ENCODE measurements at places on chromosomes 2 and 18.

DNA sequence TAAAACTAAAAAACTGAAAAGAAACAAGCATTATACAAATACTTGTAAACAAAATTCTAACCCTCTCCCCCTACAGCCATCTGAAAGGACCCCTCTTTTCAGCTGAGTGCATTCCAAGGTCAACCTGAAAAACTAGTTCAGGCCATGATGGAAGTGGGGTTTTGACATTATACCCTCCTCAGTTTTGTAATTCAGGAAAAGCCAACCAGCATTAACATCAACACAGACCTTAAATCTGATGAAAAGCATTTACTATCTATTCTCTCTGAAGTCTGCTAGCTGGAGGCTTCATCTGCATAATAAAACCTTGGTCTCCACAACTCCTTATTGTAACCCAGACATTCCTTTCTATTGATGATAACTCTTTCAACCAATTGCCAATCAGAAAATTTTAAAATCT lies 302.2 kb downstream of the CNTNAP5 start:
- no peak for DNase-seq

DNA sequence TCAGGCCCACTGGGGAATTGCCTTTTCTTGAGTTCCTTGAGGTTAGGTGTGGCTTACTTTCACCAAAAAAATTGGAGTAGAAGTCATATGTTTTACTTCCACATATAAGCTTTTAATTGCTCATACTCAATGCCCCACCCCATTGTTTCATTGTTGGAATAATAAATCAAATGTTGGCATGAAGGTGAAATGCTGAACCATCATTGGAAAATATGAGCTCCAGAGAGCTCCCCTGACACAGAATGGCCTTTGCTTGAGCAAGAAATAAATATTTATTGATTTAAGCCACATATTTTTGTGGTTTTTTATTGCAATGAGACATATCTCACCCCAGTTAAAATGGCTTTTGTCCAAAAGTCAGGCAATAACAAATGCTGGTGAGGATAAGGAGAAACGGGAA lies 167.3 kb upstream of the SRD5A2 start:
- DNase-seq, result no peak

DNA sequence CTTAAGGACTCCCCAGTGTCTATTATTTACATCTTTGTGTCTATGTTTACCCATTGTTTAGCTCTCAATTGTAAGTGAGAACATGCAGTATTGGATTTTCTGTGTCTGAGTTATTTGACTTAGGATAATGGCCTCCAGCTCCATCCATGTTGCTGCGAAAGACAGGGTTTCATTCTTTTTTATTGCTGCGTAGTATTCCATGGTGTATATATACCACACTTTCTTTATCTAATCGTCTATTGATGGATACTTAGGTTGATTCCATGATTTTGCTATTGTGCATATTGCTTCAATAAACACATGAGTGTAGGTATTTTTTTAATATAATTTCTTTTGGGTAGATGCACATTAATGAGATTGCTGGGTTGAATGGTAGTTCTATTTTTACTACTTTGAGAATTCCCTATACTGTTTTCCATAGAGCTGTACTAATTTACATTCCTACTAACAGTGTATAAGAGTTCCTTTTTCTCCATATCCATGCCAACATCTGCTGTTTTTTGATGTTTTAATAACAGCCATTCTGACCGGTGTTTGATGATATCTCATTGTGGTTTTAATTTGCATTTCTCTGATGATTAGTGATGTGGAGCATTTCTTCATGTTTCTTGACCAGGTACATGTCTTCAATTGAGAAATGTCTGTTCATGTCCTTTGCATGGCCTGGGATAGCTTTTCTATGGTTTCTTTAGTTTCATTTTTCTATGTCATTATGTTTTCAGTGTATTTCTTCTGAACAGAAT lies 21.8 kb downstream of the MTCL1 start:
- no peak for DNase-seq

GRCh38 chr2:44778671-44779476 lies 162.6 kb upstream of the SIX3 start:
- DNase-seq, result no peak

DNA sequence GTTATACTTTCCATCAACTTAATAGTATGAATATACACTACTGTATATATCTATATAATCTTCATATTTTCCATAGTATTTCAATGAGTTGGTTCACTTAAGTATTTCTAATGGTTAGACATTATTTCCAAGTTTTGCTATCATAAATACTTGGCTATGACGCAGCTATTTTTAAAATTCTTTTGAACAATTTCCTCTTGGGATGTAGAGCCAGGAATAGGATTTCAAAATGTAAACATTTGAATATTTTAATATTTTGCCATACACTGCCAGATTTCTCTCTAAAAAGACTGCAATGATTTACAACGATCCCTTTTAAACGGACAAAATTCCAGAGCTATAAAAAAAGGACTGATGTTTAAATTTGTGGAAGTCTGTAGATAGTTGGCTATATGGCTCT lies 95.6 kb downstream of the NUP35 start:
- no peak for DNase-seq

- no peak for DNase-seq
Observed at GRCh38 chr2:235668782-235669181, 174.9 kb downstream of the AGAP1 start.

- no peak for DNase-seq
Observed at GRCh38 chr18:74789078-74789477, 191.4 kb downstream of the ZNF407 start.

DNA sequence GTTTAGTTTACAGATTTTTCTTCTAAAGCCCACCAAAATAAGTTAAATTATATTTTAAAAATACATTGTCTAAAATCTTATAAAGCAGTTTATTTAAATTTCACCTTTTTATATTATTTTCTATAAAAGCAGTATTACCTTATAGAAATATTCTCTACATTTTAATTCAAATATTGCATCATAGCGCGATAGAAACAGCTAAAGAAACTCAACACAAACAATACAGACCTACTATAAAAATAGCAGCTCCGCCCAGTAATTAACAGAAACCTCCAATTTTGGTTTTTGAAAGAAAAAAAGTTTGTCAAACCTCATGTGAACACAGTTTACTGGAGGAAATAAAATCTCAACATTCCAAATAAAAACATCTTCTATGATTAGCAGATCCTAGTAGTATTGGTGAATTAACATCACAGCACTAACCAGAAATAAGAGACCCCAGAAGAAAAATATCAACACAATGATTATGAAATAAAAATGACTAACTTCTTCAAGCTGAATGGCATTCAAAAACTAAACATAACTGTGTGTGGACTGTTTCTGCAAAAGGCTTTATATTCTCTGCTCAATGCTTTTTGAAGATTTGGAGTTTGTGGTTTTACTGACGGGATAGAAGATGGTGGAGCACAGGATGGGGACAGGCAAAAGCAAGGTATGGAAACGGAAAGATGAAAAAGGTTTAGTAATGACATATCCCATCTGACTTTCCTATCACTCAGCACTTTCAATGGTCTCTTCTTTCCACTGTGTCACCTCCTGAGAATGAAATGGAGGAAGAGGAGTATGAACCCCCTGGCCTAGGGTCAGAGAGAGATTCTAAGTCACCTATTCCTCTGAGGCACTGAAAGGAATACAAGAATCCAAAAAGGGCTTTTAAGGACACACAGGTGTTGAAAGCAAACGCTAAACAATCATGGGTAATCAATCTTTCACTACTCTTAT lies 17.5 kb downstream of the MAP4K3 start:
- DNase-seq, result no peak

DNA sequence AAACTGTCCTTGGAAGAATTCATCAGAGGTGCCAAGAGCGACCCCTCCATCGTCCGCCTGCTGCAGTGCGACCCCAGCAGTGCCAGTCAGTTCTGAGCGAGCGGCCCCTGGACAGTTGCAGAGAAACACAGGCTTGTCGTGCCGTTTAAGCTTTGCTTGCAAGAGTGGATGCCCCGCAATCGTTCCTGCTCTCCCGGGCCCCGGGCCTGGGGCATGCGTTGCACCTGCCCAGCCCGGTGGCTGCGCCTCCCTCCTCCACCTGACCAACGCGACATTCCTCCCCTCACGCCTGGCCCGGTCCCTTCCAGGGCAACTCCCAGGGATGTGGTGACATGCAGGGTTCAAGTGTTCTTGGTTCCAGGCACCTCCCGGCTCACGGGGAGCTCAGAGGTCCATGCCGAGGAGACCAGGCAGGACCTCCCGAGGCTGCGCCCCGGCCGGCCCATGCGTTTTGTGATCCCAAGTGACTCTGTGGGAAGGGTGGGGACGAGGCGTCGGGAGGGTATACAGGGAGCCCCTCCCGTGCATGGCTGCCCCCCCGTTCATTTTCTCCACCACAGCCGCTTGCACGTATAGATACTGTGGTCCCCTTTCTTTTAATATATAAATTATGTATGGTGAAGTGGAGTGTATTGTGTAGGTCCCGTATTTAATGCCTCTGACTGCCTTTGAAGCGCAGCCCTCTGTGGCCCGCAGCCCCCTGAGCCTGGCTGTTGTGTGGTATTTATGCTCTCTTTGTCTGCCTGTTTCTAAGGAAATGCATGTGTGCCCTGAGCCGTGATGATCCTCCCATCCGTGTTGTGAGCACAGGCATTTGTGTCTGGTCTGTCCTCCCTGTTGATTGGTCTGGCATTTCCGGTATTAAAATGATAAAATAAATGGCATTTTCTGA lies 21.2 kb downstream of the ODC1 start:
- DNase-seq, result no peak

- DNase-seq, result no peak
Observed at GRCh38 chr2:112904883-112905282, 6.1 kb upstream of the IL37 start.

DNA sequence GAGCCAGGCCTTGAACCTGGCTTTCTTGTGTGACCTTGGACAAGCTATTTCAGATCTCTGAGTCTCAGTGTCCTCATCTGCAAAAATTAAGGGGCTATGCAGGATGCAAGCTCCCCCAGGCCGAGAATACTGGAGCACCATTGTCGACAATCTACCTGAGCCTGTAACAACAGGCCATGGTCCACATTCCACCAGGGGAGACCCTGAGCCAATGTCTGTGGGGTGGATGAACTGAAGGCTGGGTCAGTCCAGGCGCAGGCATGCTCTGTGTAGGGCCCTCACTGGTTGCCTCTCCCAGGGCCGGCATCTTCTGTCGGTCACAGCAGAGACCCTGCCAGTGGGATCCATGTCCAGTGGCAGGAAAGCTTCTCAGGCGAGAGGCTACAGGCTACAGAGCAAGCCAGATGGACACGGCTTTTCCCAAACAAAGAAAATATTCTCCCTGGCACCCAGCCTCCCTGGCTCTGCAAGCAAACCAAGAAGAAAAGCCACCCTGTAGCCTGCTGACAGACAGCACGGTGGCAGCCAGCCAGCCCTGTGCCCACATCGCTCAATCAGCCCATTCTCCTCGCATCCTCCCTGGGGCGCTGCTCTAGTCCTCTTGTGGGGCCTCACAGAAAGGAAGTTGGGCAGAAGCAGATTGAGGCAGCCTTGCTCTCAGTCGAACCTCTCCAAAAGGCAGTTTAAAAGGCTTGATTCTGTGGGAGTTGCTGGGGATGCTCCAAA lies 48.7 kb upstream of the FZD7 start:
- no peak for DNase-seq

GRCh38 chr2:179059026-179059700 lies 9.2 kb upstream of the CCDC141 start:
- no peak for DNase-seq

- DNase-seq, result no peak
Observed at GRCh38 chr2:203973000-203973399, 36.4 kb downstream of the ICOS start.

GRCh38 chr2:181646415-181646987 lies 10.4 kb downstream of the CERKL start:
- DNase-seq, result no peak

DNA sequence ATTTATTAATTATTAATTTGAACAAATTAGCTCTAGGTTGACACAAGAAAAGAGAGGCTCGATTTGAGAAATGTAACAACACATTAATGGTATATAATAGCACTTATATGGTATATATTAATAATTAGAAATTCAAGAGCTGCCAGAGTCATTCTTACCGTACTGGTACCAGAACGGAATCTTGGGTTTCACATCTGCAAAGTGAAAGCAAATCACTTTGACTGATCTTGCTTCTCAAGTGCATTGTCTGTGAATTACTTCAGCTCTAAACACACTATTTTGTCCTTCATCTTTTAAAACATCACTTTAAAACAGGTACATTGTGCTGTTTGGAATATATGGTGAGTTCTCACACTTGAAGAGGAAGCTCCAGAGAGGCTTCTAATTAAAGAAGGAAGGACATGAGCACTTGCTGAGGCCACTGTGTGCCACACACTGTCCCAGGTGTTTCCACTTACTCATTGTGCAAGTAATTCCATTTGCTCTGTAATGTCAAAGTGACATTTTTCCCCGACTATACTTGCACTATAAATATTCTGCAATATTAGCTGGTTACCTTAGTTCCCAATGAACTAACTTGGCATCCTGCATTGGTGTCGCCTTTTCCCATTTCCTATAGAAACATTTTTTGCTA lies 85.8 kb downstream of the PLA2R1 start:
- no peak for DNase-seq

- no peak for DNase-seq
Observed at GRCh38 chr2:3460156-3460555, 59.2 kb downstream of the ADI1 start.

- DNase-seq, result no peak
Observed at GRCh38 chr2:70842401-70842800, 6.8 kb upstream of the CD207 start.

- no peak for DNase-seq
Observed at GRCh38 chr2:211867845-211868451, 670.7 kb downstream of the ERBB4 start.

DNA sequence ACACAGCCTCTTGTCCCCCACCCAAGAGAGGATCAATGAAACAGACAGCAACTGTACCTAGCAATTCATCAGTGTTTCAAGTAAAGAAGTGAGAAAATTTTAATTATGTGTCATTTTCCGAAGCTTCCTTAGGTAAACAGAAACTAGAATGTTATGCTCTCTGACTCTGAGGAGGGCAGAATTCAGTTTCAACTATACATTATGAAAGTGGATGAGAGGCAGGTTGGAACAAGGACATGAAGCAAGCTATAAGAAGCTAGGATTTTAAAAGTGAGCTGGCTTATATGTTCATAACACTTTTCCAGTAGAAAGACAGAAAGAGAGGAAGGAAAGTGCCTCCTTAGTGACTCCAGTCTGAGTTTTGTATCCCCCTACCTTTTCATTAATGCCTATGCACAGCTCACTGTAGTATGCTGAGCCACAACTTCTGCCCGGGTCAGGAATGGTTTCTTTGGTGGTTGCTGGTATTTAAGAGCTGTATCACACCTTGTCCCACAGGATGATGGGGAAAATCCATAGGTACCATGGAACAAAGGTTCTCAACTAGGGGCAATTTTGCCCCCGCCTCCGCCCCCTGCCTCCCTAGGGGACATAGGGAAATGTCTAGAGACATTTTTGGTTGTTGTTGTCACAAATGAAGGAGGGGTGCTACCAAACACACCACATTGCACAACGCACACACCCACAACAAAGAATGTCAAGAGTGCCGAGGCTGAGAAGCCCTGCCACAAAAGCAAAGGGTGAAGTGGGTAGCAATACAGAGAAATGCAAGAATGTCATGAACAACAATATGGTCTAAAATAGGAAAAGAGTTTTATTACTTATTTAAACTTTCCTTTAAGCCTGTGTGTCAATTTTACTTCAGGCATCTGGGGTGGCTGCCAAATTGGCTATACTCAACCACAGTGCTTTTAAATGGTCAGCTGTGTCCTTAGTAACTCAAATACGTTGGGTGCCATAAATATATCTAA lies 161.0 kb upstream of the ZFP36L2 start:
- DNase-seq, result no peak

- no peak for DNase-seq
Observed at GRCh38 chr2:142824756-142825155, 52.7 kb upstream of the KYNU start.
